ENCODE measurements at places on chromosomes 7 and 10.

- DNase-seq: no peak
Observed at GRCh38 chr7:32892521-32893206, 1.1 kb upstream of the KBTBD2 start.

DNA sequence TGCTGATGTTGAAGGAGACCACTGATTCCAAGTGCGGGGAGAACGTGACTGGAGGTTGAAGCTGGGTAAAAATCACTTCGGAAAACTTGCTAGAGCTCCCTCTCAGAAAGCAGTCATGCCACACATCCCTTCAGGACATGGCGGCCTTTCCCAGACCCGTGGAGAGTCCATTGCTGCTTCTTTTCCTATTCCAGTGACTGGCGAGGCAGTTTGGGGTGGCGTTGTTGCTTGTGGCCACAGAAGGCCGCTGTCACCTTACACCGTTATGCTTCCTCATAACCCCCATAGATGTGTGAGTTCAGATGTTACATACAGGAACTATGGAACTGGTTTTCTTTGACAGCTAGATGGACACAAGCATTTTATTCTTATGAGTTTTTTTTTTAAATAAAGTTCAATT is 235.6 kb upstream of the POM121L12 start:
- no peak for DNase-seq

DNA sequence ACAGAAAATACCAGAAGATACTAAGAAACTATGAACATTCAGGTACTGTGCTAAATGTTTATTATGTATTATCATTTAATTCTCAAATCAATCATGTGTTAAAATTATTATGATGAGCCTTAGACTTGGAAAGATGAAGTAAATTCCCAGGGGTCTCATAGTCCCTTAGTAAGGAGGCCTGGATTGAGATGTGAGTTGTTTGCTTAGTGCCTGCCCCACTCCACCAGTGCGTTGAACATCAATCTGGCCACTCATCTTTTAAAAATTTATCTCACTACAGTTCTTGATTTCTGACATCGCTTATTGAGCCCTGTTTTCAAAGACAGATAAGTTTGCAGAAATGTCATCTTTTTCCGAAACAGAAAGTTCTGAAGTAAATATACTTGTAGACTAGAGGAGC is 618.4 kb upstream of the SEMA3D start:
- DNase-seq: no peak

DNA sequence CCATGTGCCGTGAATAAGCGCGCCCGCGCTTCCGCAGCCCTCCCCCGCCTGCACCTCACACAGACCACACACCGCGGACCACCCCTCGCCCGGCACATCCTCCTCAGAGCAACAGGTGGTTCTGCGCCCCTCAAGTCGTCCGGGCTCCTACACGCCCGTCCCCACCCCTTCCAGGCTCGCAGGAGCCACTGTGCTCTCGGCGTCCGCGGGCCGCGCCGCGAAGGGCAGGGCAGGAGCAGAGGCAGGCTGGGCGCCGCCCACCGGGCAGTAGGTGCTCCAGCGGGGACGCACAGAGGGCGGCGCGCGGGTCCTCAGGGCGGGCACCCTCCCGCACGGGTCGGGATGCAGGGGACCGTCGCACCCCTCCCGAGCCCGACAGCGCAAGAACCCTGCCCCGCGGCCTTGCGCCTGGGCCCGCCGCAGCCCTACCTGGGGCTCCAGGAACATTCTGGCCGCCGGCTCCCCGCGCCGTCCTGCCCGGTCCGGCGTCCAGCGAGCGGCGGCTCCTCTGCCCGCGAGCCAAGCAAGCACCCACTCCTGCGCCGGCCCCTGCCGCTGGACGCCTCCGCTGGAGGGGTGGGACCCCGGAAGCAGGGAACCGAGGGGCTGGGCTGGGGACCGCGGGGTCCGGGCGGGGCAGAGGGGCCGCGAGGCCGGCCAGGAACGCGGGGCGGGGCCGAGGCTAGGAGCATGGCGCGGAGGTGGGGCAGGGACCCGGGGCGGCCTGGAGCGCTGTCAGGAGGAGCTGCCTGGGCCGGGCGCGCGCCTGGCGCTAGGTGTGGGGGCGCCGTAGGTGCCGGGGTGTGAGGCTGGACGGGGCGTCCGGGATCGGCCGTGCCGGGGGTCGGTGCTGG is 37.4 kb downstream of the RASGEF1A start:
- no peak for DNase-seq

DNA sequence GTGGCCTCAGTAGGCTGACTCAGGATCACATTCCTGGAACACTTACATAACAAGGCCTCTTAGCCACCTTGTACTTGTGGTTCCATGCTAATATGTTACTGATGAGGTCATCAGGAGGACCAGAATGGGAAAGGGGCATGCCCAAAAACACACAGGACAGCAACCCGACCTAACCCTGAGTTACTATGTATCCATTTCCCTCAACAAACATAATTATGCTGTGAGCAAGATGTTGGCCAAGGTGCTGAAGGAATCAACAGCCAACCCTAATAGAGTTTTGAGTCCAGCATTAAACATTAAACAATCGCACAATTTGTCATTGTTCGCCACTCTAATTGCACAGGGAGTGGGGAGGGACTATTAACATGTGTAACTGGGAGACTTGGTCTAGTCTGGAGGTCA is 129.4 kb downstream of the PLPP4 start:
- DNase-seq: no peak

GRCh38 chr10:127909716-127910463 is 3.0 kb downstream of the PTPRE start:
- DNase-seq: no peak

- no peak for DNase-seq
Observed at GRCh38 chr10:96440361-96441292, 73.1 kb downstream of the TLL2 start.

DNA sequence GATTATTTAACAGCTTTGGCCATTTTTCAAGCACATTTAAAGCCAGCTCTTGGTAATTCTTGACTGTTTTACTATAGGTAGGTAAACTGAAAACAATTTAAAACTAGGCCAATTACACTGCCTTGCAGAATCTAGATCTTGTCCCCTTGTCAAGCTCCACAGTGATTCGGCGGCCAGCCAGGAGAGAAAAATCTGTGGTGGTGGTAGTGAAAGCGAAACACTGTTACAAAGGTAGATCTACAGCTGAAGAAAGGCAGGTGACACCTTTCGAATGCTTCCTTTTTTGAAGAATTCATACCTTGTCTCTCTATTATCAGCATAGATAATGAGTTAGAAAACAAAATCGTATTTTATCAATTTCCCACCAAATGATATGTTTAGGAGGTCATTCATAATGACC is 218.3 kb downstream of the POU6F2 start:
- DNase-seq: no peak

GRCh38 chr10:16156681-16157080 is 280.1 kb upstream of the PTER start:
- no peak for DNase-seq

GRCh38 chr10:34078745-34079470 is 736.2 kb downstream of the PARD3 start:
- DNase-seq: no peak

DNA sequence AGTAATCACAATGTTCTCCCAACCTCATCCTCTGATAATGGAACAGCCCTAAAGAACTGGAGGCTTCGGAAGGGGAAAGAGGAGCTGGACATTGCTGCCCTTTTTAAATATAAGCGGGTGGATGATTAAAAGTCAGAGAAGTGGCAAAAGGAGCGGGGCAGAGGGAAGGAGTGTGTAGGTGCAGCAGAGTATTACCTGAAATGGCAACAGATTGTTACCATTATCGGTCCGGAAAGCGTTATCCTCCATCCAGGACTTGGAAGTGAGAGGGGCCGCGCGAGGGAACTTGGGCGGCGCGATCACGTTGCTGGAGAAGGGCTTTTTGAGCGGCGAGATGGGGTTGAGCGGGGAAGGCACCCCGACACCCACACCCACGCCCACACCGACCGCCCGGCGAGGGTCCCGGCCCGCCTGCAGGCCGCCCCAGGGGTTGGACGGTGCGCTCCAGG is 51.7 kb downstream of the CPEB3 start:
- DNase-seq: no peak

- DNase-seq: peak; percentile 28
Observed at GRCh38 chr10:86599729-86600128, 54.6 kb upstream of the OPN4 start.
